ENCODE measurements at places on chromosomes 12 and 14.

- no peak for DNase-seq
These were observed 102.9 kb downstream of the DYRK2 start for GRCh38 chr12:67751381-67751928.

DNA sequence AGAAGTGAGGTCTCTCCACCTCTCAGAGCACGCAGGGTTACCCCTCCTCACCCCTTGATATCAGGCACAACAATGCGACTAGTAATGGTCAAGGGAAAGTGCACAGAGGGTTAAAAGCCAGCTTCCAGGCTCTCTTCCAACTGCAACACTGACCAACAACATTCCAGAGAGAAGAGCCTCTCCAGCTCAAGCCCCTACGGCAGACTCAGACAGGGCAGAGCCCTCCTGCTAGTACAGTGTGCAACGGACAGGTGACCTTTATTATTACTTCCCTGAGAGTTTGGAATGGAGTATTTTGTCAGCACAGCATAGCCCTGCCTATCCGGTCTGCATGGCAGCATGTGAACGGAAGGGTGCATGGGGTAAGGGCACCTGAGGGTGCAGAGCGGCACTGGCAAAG is 73.0 kb downstream of the PTPN21 start:
- no peak for DNase-seq

DNA sequence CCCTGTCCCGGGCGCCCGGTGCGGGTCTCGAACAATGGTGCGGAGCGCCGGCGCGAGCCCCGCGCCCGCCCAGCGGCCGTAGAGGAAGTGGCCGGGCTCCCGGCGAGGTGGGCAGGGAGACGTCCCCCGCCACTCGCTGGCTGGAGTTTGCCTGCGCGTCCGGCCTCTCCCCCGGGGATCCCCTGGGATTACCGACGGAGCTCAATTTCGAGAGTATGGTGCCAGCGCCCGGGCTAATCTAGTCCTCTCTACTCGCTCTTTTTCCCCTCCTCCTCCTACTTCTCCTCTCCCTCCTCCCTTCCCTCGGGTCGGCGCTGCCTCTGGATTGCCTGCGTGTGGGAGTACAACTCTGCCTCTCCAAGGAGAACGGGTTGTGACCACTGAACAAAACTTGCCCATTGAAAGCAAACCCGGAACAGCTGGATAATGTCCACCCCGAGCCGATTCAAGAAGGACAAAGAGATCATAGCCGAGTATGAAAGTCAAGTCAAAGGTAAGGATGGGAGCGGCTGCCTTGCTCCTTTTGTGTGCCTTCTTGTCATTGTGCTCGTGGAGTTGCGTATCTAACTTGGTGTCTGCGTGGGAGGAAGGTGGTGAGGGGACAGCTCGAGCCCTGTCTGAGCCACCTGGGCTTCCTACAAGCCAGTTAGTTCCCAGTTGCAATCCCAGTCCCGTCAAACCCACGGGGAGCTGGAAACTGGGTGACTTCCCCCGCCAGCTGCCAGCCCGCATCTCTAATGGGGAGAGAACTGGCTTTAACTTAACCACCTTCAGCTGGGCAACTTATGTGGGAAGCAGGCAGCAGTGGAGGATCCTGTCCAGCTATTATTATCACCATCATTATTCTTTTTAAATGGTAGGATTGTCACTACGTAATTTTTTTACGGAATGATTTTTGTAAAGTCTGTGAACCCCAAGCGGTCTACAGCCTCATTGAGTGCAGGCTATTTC is at the start of gene SRGAP1:
TSS of gene SRGAP1 (plus strand) at position 310 of the 951 bp plus-strand sequence. CDS start at position 427, 117 bp downstream.
- DNase-seq, result no peak

DNA sequence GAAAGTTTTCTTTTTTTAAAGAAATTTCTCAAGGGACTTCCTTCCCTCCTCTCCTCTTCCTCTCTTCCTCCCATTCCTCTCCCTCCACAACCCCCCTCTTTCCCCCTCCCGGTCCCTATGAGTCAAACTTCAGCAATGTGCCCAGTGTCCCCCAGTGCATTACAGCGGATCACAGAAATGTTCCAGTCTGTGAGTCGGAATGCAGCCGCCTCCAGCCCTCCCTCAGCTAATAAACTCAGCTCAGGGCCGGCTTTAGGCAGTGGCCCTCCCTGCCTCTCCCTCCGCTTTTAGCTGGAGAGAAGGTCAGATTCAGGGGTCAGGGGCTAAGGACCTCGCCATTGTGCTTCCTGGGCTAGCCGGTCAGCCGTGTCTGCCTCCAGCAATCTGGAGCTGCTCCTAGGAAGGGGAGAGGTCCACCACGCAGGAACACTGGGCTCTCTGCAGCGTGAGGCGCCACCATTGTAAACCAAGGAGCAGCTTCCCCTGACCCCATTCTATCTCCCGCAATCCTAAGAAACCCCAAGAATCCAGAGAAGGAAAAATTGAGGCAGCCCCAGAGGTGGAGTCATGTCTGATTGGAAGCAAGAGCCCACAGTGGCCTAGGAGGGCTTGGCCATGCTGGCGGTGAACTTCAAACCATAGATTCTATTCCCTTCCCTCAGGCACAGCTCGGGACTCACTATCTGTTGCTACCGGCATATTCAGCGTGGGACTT is 1.1 kb upstream of the HDAC7 start:
- no peak for DNase-seq
